ENCODE measurements at places on chromosomes 5 and 9. TPM values are rescaled to one million over a fixed set of nuclear protein-coding genes. Genes with fewer than 3 reads are reported as not detected.

TEX10 gene
- 44.2 TPM for total RNA-seq

ARL14EPL gene
- total RNA-seq: not detected

BRINP1 gene
- total RNA-seq: 0.86 TPM

- peaks cover 33% of the 10 kb centered on the region for H3K27me3 ChIP-seq
- peaks cover 13% of the 10 kb centered on the region for H3K4me1 ChIP-seq
- no peak for DNase-seq
- no peak overlapping the region for H3K27ac ChIP-seq
- H3K36me3 ChIP-seq: no peaks in the 10 kb centered on the region
Observed at GRCh38 chr5:36741128-36741527, 134.7 kb downstream of the SLC1A3 start.

- H3K27ac ChIP-seq: no peak overlapping the region
- H3K4me1 ChIP-seq: peaks cover 8% of the 10 kb centered on the region
- H3K27me3 ChIP-seq: peaks cover 20% of the 10 kb centered on the region
- no peak for DNase-seq
- H3K36me3 ChIP-seq: peaks cover 17% of the 10 kb centered on the region
Observed at GRCh38 chr9:34370970-34371880, 5.5 kb downstream of the MYORG start.

DNA sequence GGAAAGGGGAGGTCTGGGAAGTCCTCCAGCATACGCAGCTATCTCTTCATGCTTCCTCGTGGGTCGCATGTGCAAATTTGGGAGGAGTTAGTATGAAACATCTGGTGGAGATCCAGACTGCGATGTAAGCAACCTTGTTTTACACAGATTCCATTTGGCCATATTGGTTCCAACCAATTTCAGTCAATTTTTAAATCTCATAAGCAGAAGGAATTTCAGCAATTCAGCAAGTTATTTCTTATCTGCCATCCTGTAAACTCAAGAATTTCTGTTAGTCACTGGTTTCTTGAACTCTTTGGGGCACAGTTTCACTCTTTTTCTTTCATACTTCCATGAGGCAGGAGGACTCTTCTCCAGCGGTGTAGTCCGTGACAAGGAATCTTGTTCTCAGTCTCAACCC lies 130.4 kb upstream of the CLINT1 start:
- DNase-seq: no peak
- no peaks in the 10 kb centered on the region for H3K4me1 ChIP-seq
- H3K4me3 ChIP-seq: no peak overlapping the region
- peaks cover under 1% of the 10 kb centered on the region for H3K27me3 ChIP-seq
- no peaks in the 10 kb centered on the region for H3K36me3 ChIP-seq

Measured in neural crest cell (in vitro differentiated cells).